ENCODE measurements at places on chromosomes 13 and 19. TPM values are rescaled to one million over a fixed set of nuclear protein-coding genes. Genes with fewer than 3 reads are reported as not detected.

GRCh38 chr19:18344582-18344950, 4.2 kb downstream of the PGPEP1 start:
- no peak for DNase-seq

DNA sequence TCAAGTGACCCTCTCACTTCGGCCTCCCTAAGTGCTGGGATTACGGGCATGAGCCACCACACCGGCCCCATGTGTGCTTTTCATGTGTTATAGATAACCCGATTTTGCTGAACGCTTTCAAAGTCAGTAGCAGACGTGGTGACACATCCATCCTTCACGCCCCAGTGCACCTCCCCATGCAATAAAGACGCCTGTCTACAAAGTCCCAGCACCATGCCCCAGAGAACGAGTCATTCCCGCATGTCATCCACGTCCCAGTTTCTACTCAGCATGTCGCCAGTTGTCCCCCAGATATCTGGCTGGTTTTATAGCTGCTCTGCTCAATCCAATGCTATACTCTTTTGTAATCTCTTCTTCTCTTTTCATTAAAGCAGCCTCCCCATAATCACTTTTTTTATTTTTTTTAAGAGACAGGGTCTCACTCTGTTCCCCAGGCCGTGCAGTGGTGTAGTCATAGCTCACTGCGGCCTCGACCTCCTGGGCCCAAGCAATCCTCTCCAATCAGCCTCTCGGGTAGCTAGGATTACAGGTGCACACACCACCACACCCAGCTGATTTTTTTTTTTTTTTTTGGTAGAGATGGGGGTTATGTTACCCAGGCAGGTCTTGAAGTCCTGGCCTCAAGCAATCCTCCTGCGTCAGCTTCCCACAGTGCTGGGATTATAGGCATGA, 42.5 kb downstream of the DNM2 start:
- no peak for DNase-seq

GRCh38 chr13:27211771-27212364, 39.5 kb upstream of the RPL21 start:
- no peak for DNase-seq

DNA sequence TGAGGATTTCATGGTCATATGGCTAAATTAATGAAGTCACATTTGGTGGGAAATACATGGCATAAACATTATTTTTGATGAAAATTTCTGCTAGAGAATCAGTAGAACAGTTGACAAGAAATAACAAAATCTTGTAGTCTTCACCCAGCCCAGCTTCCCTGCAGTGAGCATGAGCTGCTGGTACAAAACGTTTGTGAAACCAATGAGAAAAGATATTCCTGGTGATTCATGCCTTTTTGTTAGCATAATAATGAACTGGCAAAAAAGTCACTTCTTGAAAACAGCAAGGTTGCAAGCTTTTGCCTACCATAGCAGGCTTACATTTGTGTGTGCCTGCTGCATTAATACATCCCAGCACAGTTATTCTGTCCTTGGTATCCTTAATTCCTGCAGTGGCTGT, 475.9 kb upstream of the HTR2A start:
- no peak for DNase-seq

GRCh38 chr19:39240421-39240820, 4.4 kb downstream of the IFNL3 start:
- no peak for DNase-seq

DNA sequence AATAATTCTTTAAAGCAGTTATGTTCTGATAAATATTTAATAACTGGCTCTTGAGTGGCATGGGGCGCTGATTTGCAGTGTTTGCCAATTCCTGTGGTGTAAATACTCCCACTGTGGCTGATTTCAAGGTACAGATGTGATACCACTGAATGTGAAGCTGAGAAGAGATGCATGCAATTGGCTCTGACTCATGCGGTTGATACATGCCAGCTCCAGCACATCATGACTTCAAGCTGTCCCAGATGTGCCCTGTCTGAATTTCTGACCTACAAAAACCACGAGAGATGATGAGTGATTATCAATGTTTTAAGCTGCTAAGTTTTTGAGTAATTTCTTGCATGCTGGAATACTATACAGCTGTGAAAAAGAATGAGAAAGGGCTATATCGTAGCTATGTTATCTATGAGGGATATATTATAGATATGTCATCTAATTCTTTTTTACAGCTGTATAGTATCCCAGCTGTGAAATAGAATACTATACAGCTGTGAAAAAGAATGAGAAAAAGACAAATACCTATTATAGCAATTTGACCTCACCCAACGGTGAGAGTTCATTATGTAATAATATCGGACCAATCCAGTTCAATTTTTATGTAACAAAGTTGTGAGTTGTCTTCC, 7.6 kb upstream of the ACSBG2 start:
- no peak for DNase-seq

GRCh38 chr13:109007946-109008345, 378.5 kb downstream of the MYO16 start:
- no peak for DNase-seq

- DNase-seq = no peak
Observed at GRCh38 chr13:63900406-63900805, 2484.8 kb upstream of the PCDH20 start.

DNA sequence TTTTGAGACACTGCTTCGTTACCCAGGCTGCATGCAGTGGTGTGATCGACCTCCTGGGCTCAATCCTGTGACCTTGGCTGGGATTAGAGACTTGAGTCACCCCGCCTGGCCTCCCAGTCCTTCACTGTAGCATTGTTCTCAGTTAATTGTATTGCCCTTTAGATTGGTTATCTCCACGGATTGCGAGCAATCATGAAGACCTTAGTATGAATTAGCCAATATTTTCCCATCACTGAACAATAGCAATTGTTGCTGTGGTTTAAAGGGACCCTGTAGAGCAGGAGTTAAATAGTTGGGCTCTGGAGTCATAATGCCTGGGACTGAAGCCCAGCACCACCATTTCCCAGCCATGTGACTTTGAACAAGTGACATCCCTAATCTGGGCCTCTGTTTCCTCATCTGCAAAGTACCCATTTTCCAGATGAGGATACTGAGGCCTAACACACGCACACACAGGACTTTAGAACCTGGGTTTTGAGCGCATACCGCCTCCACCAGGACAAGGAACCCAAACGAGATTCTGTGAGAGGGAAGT, 8.4 kb downstream of the PPP1R14A start:
- no peak for DNase-seq

DNA sequence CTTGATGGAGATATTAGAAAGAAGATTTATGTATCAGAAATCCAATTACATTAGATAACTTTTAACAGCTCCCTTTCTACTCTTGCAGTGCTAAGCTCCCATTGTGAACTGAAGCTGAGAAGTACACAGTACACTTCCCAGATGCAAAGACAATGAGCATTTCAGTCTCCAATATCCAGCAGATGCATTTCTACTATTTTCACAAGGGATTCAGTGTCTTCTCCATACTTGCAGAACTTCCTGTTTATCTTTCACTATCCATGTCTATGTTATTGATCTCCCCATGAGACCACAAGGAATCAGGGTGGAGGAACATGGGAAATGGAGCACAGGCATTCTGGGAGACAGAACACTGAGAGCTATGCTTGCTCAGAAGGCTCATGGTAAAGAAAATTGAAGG, 207.5 kb downstream of the ENOX1 start:
- no peak for DNase-seq

GRCh38 chr13:67996101-67996500, 766.0 kb upstream of the PCDH9 start:
- DNase-seq = no peak

DNA sequence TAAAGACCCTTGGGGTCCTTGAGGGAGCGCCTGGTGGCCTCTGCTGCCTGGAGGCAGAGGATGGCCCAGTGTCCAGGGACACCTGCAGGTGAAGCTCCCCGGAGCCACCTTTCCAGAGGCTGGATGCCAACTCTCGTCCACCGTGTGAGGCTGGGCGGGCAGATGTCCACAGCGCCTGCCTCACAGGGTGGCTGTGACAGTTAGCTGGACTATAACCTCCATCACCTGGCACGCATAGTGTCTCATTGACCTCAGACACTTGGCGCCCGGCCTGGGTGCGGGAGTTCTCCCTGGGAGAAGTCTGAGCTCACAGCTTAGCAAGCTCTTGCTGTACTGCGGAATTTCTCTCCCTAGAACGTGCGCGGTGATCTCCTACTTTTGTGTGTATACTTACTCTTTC, 9.8 kb downstream of the BICRA start:
- DNase-seq = no peak

DNA sequence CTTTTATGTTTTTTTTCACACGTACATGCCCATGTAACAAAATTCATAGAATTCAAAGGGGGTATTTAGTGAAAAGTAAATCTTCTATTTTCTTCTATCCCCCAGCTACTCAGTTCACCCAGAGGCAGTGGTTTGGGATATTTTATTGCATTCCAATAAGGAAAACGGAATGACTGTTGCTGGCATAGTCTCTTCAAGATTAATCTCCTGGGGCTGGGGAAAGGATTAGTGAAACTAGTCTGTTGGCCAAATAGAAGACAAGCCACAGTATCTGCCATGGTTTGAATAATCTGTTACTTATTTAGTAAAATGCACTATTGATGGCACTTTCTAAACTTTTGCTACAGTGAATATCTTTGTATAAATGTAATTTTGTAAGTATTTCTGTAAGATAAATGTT, 122.0 kb downstream of the NDFIP2 start:
- DNase-seq = no peak

GRCh38 chr13:103386341-103386740, 320.1 kb upstream of the SLC10A2 start:
- DNase-seq = no peak

GRCh38 chr19:29308977-29309590, 96.1 kb upstream of the UQCRFS1 start:
- DNase-seq = no peak

DNA sequence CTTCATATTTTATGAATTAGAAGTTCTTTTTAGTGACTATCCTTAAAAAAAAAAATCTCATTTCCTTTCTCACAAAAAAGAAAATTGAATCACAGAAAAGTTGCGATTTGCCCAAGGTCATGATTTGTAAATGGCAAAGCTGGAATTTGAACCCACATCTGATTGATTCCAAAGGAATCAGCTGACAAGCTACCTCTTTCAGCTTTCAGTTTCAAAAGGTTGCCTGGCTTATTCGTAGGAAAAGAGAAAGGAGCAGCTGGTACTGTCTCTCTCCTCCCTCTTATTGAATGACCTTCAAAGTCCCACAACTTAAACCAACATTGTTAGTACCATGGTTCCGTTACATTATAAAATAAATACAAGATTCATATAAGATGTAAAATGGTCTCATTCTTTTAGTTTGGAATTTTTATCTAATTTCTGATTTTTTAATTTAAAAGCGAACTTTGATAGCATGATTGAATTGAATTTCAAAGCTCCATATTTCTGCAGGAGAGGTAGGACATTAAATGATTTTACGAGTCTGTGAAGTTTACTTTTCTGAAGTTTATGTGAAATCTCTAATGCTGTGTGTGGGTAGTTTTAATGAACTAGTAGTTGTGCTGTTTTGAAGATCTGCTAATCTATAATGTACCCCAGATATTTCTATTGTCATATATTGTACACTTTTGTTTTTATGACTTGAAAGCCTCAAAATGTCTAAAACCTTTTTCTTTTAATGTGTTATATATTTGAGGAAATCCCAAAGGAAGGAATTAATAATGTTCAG, 18.5 kb upstream of the KCTD4 start:
- DNase-seq = no peak

GRCh38 chr19:1674293-1674679, 21.9 kb upstream of the TCF3 start:
- no peak for DNase-seq

The GPR12 gene
- polyA plus RNA-seq = 0.04 TPM

The RUBCNL gene
- 3.9 TPM for polyA plus RNA-seq

The C19orf33 gene
- 16.9 TPM for polyA plus RNA-seq

The PTGER1 gene
- 17.8 TPM for polyA plus RNA-seq

The TEX26 gene
- 1.6 TPM for polyA plus RNA-seq

The ZNF439 gene
- polyA plus RNA-seq = 22.7 TPM

The JSRP1 gene
- polyA plus RNA-seq = 0.64 TPM

Measured in right lung (tissue), 10 donors.